ENCODE measurements at places on chromosomes 16 and 17.

GRCh38 chr16:78926723-78927210, 673.8 kb downstream of the MAF start:
- DNase-seq = no peak

DNA sequence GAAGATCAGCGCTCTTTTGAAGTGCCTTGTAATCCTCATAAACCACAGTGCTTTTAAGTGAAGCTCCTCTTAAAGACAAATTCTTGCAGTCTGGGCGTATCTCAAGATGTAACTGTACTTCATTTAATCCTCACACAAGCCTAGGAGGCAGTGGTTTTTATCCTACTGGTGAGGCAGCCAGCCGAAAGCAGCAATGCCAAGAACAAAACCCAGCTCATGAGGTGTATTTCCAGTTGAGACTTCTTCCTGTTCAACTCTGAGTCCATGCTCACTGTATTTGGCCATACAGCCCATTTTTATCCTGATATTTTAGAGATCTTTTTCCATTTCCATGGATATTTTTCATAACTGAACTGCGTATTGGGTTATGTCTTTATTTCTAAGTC, 13.7 kb downstream of the CTRB2 start:
- DNase-seq = no peak

GRCh38 chr17:49442041-49442440, 27.4 kb upstream of the PHB1 start:
- DNase-seq = no peak

- no peak for DNase-seq
Measured at GRCh38 chr16:18975109-18975508, 8.6 kb upstream of the TMC7 start.

DNA sequence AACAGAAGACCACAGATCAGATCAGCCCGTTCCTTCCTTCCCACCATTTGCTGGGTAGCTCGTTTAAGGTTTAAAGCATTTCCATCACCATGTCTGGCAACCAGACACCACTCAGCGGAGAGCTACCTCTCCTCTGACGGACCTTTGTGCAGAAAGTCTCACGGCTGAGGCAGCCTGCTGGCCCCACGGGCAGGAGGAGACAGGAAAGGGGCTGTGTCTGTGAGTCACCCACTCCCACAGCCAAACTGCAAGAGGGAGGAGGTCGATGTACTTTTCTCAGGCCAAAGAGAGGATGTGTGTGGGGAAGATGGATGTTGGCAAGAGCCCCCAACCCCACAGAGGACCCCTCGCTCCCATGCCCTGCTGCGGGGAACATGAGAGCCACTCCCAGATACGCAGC, 92.1 kb downstream of the ZNF423 start:
- DNase-seq = no peak

DNA sequence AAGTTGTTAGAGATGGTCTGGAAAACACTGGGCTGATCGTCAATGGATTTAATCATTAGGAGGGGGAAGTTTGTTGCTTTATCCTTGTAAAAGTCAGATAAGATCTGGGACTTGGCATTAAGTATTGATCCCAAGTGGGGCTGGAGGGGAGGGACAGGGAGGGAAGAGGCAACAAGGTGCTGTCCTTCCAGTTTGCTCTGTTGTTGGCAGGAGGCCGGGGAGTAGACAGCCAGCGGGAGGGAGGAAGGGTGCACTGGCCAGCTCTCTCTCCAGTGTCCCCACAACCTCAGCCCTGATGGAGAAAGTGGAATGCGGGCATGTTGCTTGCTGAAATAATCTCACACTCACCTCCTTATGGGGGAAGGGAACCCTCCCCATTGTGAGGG, 210.2 kb downstream of the CCDC182 start:
- no peak for DNase-seq

GRCh38 chr16:89505204-89506112, 2.7 kb upstream of the SPG7 start:
- no peak for DNase-seq

- no peak for DNase-seq
Measured at GRCh38 chr17:71327376-71328059, 793.3 kb upstream of the SOX9 start.

GRCh38 chr16:54287131-54288029, 793 bp upstream of the IRX3 start:
- DNase-seq = no peak

- DNase-seq = peak; percentile 24
Measured at GRCh38 chr16:2032285-2033056, 5.8 kb downstream of the NHERF2 start.

DNA sequence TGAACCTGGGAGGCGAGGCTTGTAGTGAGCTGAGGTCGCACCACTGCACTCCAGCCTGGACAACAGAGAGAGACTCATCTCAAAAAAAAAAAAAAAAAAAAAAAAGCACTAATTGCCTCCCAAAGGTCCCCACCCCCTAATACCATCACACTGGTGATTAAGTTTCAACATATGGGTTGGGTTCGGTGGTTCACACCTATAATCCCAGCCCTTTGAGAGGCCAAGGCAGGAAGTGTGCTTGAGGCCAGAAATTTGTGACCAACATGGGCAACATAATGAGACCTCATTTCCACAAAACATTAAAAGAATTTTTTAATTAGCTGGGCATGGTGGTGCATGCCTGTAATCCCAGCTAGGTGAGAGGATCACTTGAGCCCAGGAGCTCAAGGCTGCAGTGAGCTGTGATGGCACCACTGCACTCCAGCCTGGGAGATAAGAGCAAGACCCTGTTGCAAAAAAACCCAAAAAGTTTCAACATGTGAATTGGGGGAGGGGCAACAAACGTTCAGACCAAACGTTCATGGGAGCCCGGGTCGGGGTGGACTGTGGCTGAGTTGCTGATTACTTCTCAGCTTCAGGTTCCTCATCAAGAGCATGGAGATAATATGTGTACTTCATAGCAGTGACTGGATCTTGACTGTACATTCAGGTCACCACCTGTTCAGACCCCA, 62.1 kb upstream of the NOL11 start:
- DNase-seq = no peak

GRCh38 chr17:11803231-11803969, 193.9 kb downstream of the ZNF18 start:
- no peak for DNase-seq

DNA sequence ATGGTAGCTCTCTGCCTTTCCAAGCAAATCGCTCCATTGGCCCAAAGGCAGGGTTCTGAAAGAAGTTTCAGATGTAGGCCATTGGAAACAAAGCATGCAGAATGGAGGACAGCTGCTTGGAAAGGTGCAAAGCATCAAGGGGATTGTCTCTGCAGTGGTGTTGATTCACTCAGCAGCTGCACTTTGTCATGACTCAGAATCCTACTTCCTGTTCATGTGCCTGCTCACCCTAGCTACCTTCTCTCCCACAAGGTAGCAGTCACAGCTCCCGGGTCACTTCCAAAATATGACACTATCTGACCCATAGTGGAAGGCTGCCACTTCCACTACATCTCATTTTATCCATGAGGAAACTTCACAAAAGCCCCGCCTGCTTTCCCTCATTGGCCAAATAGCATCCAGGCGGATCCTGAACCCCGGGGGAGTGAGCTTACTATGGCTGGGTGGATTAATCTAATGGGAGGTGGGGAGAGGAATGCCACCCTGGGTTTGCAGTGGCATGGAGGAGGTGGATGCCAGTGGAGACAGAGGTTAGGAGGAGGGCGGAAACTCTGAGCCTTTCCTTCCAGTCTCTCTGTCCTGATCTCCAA, 74.7 kb upstream of the NKD1 start:
- DNase-seq = no peak

DNA sequence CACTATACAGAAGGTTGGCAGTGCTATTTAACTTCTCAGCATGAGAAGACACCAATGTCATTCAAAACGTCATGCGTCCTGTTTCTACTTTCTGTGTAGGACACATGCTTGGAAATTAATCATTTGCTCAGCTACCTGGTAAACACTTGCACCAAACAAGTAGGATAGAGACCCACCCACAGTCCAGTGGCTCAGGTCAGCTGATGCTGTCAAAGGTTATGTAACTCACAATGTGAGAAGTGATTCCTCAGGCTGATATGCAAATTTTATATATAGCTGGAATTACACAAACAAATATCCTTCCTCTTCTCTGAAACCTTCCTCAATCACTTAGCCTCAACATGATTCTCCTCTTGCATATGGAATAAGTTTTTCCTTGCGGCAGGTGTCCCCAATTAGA, 59.6 kb downstream of the ZZEF1 start:
- DNase-seq = no peak

- no peak for DNase-seq
Measured at GRCh38 chr16:53995378-53995777, 291.2 kb downstream of the IRX3 start.

DNA sequence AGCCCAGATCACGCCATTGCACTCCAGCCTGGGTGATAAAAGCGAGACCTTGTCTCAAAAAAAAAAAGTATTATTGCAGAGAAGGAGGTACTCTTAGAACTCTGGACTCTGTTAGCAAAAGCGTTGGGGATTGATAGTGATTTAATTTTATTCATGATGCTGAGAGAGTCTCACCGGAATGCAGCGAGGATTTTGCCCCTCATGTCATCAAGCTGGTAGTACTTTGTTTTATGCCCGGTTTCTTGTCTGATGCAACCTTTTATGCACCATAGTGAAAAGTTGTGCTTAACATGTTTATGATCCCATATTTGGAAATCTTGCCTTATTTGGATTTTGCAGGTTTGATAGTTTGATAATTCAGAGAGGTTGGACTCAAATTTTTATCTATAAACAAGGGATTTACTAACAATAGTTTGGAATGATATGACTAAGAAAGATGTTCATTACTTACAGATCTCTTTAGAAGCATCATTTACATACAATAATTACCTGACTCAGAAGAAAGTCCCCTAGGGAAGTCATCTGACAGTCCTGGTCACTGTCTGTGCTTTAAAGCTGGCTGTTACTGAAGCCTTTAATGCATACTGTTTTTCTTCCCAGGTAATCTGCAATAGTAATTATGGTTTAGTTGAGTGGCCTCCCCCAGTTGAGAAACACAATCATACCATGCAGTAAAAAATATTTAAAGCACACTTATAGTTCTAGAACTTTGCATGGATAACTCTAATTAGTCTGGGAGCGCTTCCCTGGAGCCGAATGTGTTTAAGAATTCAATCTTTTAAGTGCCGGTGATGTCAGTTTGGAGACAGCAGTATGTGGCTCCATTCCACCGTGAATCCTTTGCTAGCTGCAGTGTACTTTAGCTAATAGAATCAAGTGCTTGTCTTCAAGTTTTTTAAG, 120.9 kb downstream of the PRKCA start:
- no peak for DNase-seq

- no peak for DNase-seq
Measured at GRCh38 chr17:699345-699744, 15.3 kb downstream of the VPS53 start.

- DNase-seq = no peak
Measured at GRCh38 chr16:89555780-89556179, 4.7 kb upstream of the RPL13 start.

DNA sequence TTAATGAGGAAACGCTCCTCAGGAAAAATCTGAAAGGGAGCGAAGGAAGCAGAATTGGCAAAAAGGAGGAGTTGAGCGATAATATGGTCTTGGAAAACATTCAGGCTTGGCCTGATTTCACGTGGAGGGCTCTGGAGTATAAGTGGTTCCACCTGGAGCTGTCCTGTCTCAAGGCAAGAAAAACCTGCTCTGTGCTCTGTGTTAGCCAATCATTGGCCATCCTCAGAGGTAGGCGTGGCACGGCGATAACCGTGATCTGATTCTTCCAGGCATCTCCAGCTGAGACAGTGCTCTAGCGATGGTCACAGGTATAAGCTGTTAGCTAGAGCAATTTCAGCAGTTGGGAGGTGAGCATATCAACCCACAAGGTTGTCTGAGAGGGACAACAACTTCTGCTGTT, 450.5 kb upstream of the MAF start:
- DNase-seq = no peak

Data from nucleus accumbens (tissue), 56 donors.